ENCODE measurements at places on chromosomes 2 and 18. TPM values are rescaled to one million over a fixed set of nuclear protein-coding genes. Genes with fewer than 3 reads are reported as not detected.

LINC00305 gene
- not detected for total RNA-seq

GRCh38 chr2:27250652-27251379, 12.0 kb downstream of the SLC30A3 start:
- peaks cover 7% of the 10 kb centered on the region for H3K27me3 ChIP-seq
- no peak overlapping the region for H3K27ac ChIP-seq
- no peaks in the 10 kb centered on the region for H3K36me3 ChIP-seq
- no peak overlapping the region for H3K4me3 ChIP-seq

DNA sequence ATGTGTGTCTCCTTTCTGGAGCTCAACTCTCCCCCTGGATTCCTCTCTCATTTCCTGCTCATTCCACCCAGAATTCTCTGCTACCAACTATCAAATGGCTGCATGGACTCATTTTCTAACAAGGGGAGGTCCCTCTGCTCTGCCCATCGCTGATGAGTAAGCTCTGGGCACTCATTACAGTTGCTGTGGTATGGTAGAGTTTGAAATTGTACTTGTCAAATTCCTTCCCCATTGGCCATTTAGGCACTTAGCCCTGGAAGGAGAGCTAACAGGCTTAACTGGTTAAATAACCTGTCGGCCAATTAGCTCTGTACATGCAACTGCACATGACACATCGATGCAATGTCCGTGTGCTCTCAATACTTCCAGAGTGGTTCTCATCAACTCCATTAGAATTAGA, 20.4 kb downstream of the COL6A3 start:
- no peak overlapping the region for H3K4me3 ChIP-seq
- no peak overlapping the region for H3K27ac ChIP-seq
- no peaks in the 10 kb centered on the region for H3K36me3 ChIP-seq
- H3K27me3 ChIP-seq, result peaks cover 2% of the 10 kb centered on the region
- H3K4me1 ChIP-seq, result no peaks in the 10 kb centered on the region

GRCh38 chr2:23220513-23221094, 164.4 kb upstream of the KLHL29 start:
- H3K27ac ChIP-seq, result no peak overlapping the region
- no peaks in the 10 kb centered on the region for H3K36me3 ChIP-seq
- no peaks in the 10 kb centered on the region for H3K4me1 ChIP-seq
- no peak for DNase-seq
- no peaks in the 10 kb centered on the region for H3K27me3 ChIP-seq

DNA sequence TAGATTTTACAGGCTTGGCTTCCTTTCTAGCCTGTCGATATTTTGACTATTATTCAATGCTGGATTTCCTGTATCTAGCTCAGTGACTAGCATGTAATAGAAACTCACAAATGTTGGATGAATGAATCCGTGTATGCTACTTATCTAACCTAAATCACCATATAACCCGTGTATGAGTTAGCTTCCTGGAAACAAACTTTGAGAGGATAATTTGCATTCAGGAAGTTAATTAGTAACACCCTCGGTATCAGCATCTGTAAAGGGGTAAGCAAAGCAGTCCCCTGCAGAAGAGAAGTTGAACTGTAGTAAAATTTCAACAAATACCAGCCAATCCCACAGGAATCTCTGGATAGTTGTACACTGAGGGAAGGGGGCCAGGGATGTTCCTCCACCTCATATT, 269.4 kb upstream of the LRATD1 start:
- no peak overlapping the region for H3K27ac ChIP-seq
- no peaks in the 10 kb centered on the region for H3K36me3 ChIP-seq
- no peaks in the 10 kb centered on the region for H3K4me1 ChIP-seq
- H3K4me3 ChIP-seq, result no peak overlapping the region
- no peak for DNase-seq
- no peaks in the 10 kb centered on the region for H3K27me3 ChIP-seq

DNA sequence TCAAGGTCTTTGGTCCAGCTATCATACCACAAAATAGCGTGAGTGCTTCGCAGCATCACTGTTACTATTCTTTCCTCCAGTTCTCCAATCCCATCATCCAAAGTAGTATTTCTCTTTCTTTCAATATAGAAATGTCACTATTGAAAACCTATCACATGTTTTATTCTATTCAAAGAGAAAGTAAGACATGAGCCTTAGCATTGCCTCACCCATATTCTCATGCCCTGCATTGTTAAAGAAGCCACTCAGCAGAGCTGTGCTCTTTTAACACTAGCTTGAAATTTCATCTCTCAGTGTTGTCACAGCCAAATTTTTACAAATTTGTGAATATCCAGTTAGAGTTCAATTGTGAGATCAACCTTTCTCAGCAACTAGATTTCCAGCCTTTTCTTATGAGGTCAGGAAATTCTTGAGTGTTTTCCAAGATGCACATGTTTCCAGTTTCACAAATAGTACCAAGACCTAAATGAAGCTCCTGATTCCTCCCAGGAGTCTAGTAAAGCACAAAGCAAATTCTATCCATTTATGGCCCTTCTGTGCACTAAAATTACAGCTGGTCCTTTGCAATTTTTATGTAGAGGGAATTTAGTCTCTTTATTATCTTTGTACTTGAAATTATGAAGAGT, 343.7 kb downstream of the SPAG16 start:
- no peak overlapping the region for H3K27ac ChIP-seq
- H3K36me3 ChIP-seq, result no peaks in the 10 kb centered on the region
- H3K27me3 ChIP-seq, result no peaks in the 10 kb centered on the region
- no peak for DNase-seq
